Aorta (tissue), 5 donors: ENCODE measurements at places on chromosomes 6 and 20. TPM values are rescaled to one million over a fixed set of nuclear protein-coding genes. Genes with fewer than 3 reads are reported as not detected.

Gene FAM83C
- total RNA-seq: not detected

Gene SLC52A3
- 0.78 TPM for total RNA-seq

Gene FRK
- 9.3 TPM for total RNA-seq

Gene ARHGAP18
- 24.4 TPM for total RNA-seq

Gene SIRPG
- total RNA-seq: 0.87 TPM

Gene C6orf52
- 0.66 TPM for total RNA-seq

Gene SLC24A3
- total RNA-seq: 24.9 TPM

Gene GHRH
- total RNA-seq: not detected

Gene VSX1
- not detected for total RNA-seq

Gene CDH4
- 0.10 TPM for total RNA-seq

Gene MAS1
- not detected for total RNA-seq

DNA sequence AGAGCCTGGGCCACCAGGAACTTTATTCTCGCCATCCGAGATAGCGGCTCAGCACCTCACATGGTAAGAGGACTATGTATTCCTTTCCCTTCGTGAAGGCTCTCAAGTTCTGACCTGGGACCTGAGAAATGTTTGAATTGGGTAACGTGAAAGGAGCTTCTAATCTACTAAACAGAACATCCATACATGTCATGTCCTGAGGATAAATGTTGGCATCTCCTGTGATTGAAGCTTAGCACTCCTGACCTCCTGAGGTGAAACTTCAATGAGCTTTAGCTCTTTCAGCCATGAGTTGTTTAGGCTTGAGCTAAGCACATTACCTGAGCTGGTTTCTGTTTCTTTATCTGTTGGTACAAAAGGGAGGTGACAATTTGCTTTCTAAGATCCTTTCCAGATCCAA is 280.9 kb downstream of the PACRG start:
- no peak overlapping the region for H3K4me3 ChIP-seq
- DNase-seq: no peak
- H3K27ac ChIP-seq: no peak overlapping the region
- no peaks in the 10 kb centered on the region for H3K4me1 ChIP-seq
- no peaks in the 10 kb centered on the region for H3K36me3 ChIP-seq

- H3K4me3 ChIP-seq: no peak overlapping the region
- H3K27me3 ChIP-seq: no peaks in the 10 kb centered on the region
- H3K27ac ChIP-seq: no peak overlapping the region
Observed at GRCh38 chr6:44275749-44276648, 5.7 kb downstream of the TMEM151B start.

DNA sequence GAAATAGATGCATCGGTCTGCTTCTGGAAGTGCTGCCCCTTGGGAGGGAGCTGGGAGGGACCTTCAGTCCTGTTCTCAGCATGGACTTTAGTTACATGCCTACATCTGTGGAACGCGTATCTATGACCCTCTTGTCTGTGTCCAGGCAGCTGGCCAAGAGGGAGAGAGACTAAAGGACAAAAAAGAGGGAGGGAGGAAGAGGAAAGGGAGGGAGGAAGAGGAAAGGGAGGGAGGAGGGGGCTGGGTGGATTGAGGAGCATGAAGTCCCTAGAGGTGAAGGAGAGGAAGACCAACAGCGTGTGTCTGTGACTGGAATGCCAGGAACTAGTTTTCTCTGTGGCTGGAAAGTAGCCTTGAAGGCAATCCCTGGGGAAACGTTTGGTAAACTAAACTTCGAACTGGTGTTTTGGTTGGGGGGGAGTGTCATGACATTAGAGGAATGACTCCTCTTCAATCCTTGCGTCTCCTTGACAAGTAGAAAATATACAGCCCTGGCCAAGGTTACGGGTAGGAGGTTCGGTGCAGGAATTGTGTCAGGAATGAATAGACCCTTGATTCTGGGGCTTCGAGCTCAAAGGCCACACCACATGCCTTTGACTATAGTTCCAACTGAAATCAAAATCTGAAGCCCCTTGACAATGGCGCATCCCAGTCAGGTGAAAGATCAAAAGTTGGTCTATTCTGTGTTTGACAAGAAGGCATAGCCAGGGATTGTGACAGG is 52.0 kb upstream of the PLEKHG1 start:
- no peaks in the 10 kb centered on the region for H3K4me1 ChIP-seq
- no peaks in the 10 kb centered on the region for H3K36me3 ChIP-seq
- no peaks in the 10 kb centered on the region for H3K27me3 ChIP-seq
- no peak for DNase-seq

- H3K4me3 ChIP-seq: peak overlapping the region; percentile 18
- H3K27ac ChIP-seq: no peak overlapping the region
- peaks cover 3% of the 10 kb centered on the region for H3K27me3 ChIP-seq
Observed at GRCh38 chr6:99612551-99613408, 6.1 kb downstream of the PRDM13 start.

DNA sequence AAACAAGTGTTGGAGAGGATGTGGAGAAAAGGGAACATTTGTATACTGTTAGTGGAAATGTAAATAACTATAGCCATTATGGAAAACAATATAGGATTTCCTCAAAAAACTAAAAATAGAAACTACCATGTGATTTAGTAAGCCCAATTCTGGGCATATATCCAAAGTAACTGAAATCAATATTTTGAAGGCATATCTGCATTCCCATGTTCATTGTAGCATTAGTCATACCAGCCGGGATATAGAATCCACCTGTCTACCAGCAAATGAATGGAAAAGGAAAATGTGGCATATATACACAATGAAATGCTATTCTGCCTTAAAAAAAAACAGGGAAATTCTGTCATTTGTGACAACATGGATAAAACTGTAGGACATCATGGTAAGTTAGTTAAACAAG is 15.3 kb upstream of the C6orf58 start:
- no peaks in the 10 kb centered on the region for H3K27me3 ChIP-seq
- no peaks in the 10 kb centered on the region for H3K36me3 ChIP-seq
- no peak overlapping the region for H3K27ac ChIP-seq
- H3K4me3 ChIP-seq: no peak overlapping the region
- no peak for DNase-seq

DNA sequence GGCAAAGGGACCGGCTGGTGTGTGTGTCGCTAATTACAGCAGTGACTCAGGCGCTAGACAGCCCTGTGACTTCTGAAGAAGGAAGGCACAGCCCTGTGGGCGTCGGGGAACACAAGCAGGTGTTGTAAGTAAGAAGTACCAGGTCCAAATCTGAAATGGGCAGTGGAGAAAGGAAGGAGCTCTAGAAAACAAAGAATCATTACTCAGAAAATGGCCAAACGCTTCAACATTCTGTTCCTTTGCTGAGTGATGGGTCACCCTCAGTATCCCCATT is 106.8 kb downstream of the PXDC1 start:
- H3K36me3 ChIP-seq: no peaks in the 10 kb centered on the region
- H3K4me3 ChIP-seq: no peak overlapping the region
- no peak for DNase-seq

GRCh38 chr6:109788687-109789086 is 97.6 kb downstream of the FIG4 start:
- no peaks in the 10 kb centered on the region for H3K4me1 ChIP-seq
- peak overlapping the region; percentile 51 for H3K27ac ChIP-seq
- no peak overlapping the region for H3K4me3 ChIP-seq
- H3K36me3 ChIP-seq: peaks cover 3% of the 10 kb centered on the region

- H3K36me3 ChIP-seq: no peaks in the 10 kb centered on the region
- DNase-seq: no peak
- H3K4me1 ChIP-seq: no peaks in the 10 kb centered on the region
- no peak overlapping the region for H3K27ac ChIP-seq
Observed at GRCh38 chr6:39330476-39330875, 8.0 kb upstream of the KCNK16 start.

DNA sequence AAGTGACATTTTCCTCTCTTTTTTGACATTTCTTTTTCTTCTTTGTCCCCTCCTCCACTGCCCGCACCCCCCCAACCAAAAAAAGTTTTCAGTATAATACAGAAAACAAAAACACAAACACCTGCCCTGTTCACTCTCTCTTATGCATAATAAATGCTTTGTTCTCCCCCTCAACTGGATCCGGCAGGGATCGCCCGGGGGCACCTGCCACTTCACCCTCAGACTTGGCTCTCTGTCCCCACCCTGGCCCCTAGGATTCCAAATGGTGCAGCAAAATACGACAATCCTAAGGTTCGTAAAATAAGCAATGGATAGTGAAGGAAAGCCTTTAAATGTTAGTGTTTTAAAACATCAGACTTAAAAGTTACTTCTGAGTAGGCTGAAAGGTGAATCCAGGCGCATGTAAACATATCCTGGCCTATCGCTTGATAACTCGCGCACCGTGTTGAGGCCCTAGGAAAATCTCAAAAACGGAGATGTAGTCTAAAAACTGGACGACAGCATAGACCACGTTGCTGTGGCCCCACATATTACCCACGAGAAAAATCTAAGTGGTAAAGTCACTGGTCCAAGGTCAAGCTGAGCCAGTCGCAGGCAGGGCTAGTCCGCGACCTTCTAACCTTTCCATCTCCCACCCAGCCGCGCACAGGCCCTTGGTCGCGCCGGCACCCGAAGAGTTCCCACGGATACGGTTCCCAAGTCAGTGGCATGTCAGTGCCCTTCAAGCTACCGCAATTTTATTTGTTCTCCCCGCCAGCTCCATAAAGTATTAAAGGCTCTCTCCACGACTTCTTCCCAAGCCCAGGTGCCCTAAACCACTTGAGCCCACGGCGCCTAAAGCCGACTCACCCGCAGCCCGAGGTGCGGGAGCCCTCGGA is 130.8 kb downstream of the OGFRL1 start:
- no peaks in the 10 kb centered on the region for H3K27me3 ChIP-seq
- peaks cover 13% of the 10 kb centered on the region for H3K4me1 ChIP-seq
- peak; percentile 73 for DNase-seq
- H3K4me3 ChIP-seq: peak overlapping the region; percentile 91

GRCh38 chr20:12358655-12359009 is 440.9 kb downstream of the BTBD3 start:
- H3K27me3 ChIP-seq: no peaks in the 10 kb centered on the region
- no peak for DNase-seq
- H3K36me3 ChIP-seq: no peaks in the 10 kb centered on the region
- no peak overlapping the region for H3K4me3 ChIP-seq
- no peak overlapping the region for H3K27ac ChIP-seq

DNA sequence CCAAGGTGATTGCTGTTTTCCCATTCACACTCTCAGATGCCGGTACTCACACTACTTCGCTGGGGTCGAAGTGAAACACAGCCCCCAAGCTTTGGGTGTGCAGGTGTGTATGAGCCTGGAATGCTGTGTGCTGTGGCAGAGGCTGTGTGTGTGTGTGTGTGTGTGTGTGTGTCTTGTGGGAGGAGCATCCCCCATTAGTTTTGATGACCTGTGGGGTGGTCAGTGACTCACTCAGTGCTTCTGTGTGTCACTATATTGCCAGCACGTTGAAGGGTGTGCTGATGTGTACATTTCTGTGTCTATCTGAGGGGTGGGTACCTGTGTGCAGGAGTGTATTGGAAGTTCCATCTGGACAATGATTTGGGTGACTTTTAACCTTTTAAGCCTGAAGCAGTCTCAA is 5.0 kb upstream of the SLC12A5 start:
- no peak overlapping the region for H3K4me3 ChIP-seq
- no peak for DNase-seq
- H3K4me1 ChIP-seq: no peaks in the 10 kb centered on the region
- no peaks in the 10 kb centered on the region for H3K27me3 ChIP-seq

GRCh38 chr6:41972826-41973225 is 31.2 kb upstream of the CCND3 start:
- no peaks in the 10 kb centered on the region for H3K27me3 ChIP-seq
- H3K4me1 ChIP-seq: no peaks in the 10 kb centered on the region
- H3K36me3 ChIP-seq: no peaks in the 10 kb centered on the region
- DNase-seq: no peak
- H3K4me3 ChIP-seq: no peak overlapping the region

GRCh38 chr6:25403150-25403549 is 124.0 kb downstream of the CARMIL1 start:
- H3K4me1 ChIP-seq: peaks cover 4% of the 10 kb centered on the region
- H3K27ac ChIP-seq: no peak overlapping the region
- no peaks in the 10 kb centered on the region for H3K36me3 ChIP-seq
- DNase-seq: no peak
- no peak overlapping the region for H3K4me3 ChIP-seq
- no peaks in the 10 kb centered on the region for H3K27me3 ChIP-seq

GRCh38 chr6:44475779-44476434 is 88.4 kb downstream of the CDC5L start:
- no peaks in the 10 kb centered on the region for H3K36me3 ChIP-seq
- peak; percentile 92 for DNase-seq
- H3K4me3 ChIP-seq: no peak overlapping the region
- no peaks in the 10 kb centered on the region for H3K27me3 ChIP-seq
- H3K27ac ChIP-seq: no peak overlapping the region

GRCh38 chr6:158799051-158799792 is 19.9 kb downstream of the EZR start:
- H3K27ac ChIP-seq: no peak overlapping the region
- peaks cover 2% of the 10 kb centered on the region for H3K36me3 ChIP-seq
- H3K27me3 ChIP-seq: no peaks in the 10 kb centered on the region
- DNase-seq: no peak
- no peak overlapping the region for H3K4me3 ChIP-seq

DNA sequence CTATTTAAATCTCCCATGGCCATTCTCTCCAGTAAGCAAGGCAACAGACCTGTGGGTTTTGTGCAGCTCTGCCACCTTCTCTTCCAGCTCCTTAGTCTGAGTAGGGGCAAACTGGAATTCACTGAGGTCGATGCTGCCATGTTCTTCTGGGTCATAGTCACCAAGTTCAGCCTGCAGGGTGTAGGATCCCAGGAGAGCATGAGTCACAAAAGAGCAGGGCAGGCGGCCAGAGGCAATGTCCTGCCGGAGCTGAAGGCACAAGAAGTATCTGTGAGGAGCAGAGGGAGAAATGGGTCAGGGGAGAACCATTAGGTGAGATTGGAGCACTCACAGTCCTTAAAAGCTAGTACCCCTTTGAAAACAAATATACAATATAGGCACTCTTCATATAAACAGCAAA is 73.7 kb downstream of the SMLR1 start:
- H3K4me3 ChIP-seq: no peak overlapping the region
- H3K27ac ChIP-seq: no peak overlapping the region
- H3K4me1 ChIP-seq: no peaks in the 10 kb centered on the region
- peak; percentile 73 for DNase-seq
- no peaks in the 10 kb centered on the region for H3K36me3 ChIP-seq

GRCh38 chr6:73299151-73299971 is 36.4 kb upstream of the KHDC1 start:
- H3K27me3 ChIP-seq: no peaks in the 10 kb centered on the region
- DNase-seq: peak; percentile 79
- H3K36me3 ChIP-seq: no peaks in the 10 kb centered on the region
- no peak overlapping the region for H3K27ac ChIP-seq

DNA sequence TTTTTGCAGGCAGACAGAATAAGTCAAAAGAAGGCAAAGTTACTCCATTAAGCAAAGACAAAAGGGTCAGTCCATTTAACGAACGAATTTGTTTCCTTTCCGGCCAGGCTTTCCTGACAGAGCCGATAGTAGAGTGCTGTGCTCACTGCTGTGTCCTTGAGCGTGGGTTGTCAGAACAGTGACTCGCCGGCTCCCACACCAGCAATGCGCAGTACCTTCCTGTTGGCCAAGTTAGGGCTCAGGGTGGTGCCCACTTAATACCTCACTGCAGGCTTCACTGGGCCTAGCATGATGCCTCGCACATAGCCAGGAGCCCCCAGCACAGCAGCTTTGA is 294.7 kb downstream of the FOXC1 start:
- H3K4me1 ChIP-seq: peaks cover 6% of the 10 kb centered on the region
- no peak overlapping the region for H3K4me3 ChIP-seq
- no peaks in the 10 kb centered on the region for H3K27me3 ChIP-seq
- peak overlapping the region; percentile 45 for H3K27ac ChIP-seq
- no peaks in the 10 kb centered on the region for H3K36me3 ChIP-seq
